Uterus (tissue), 4 donors: ENCODE measurements at places on chromosomes 1 and 21. TPM values are rescaled to one million over a fixed set of nuclear protein-coding genes. Genes with fewer than 3 reads are reported as not detected.

PLA2G4A gene
- 14.8 TPM for total RNA-seq

CASQ1 gene
- 0.26 TPM for total RNA-seq

DNA sequence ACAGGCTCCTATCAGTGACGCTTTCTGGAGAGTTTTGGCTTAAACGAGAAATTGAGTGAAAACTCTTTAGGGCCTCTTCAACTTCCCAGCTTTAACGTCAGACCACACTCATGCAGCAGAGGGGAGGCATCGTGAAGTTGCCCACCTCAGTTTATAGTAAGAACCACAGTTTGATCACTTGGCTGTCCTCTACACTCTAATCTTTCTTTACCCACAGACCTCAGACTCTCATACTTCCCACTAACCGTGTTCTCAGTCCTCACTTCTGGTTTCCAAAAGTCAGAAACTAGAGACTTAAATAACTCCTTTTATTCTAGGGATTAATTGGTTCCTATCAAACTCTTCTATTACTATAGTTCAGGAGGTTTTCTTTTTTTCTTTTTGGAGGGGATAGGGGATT, 302.2 kb downstream of the NTNG1 start:
- no peaks in the 10 kb centered on the region for H3K27me3 ChIP-seq
- H3K4me1 ChIP-seq, result no peaks in the 10 kb centered on the region
- H3K27ac ChIP-seq, result no peak overlapping the region
- DNase-seq, result no peak
- H3K36me3 ChIP-seq, result no peaks in the 10 kb centered on the region

GSTM2 gene
- 154 TPM for total RNA-seq

- H3K27ac ChIP-seq, result no peak overlapping the region
- H3K4me3 ChIP-seq, result no peak overlapping the region
- DNase-seq, result no peak
These were observed 119.7 kb downstream of the PROX1 start for GRCh38 chr1:214107322-214108096.

HFM1 gene
- 8.2 TPM for total RNA-seq
